ENCODE measurements at places on chromosomes 6 and 20.

GRCh38 chr6:168734523-168734922, 293.5 kb downstream of the SMOC2 start:
- no peak for DNase-seq

GRCh38 chr20:40960521-40960956, 68.1 kb upstream of the TOP1 start:
- no peak for DNase-seq

DNA sequence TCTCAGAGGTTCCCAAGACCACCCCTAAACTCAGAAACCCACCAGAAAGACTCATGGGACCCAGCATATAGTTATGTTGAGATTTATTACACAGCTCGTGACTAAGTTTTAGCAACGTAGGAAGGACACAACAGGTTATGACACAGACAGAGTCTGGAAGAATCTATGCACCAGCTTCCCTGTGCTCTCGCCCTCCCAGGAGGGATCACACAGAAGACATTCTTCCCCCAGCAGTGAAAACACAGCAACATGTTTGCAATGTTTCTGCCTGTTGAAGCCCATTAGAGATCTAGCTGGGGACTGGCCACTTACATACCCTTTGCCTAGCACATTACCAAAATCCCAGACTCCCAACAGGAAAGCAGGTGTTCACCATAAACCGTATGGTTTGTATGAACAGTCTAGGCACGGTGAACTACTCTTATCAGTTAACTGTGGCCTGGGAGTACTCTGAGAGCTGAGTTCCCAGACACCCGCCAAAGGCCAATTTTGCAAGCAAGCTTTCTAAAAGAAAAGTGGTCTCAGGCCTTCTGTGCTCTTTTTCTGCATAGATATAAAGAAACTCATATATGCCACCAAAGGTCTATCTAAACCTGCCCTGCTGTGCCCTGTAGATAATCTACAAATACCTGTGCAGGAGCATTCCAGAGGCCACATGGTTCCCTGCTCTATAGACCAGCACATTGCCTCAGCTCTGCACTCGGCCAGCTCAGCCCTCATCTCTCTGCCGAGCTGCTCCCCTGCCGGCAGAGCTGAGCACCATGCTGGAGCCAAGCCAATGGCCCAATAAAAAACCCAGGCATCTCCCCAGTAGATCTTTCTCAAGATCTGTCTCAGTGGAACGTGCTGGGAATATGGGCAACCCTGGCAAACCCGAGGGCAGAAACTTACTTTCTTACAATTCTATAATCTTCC, 69.6 kb upstream of the SMIM28 start:
- no peak for DNase-seq

- no peak for DNase-seq
These were observed 42.6 kb downstream of the OSTM1 start for GRCh38 chr6:108031968-108032367.

DNA sequence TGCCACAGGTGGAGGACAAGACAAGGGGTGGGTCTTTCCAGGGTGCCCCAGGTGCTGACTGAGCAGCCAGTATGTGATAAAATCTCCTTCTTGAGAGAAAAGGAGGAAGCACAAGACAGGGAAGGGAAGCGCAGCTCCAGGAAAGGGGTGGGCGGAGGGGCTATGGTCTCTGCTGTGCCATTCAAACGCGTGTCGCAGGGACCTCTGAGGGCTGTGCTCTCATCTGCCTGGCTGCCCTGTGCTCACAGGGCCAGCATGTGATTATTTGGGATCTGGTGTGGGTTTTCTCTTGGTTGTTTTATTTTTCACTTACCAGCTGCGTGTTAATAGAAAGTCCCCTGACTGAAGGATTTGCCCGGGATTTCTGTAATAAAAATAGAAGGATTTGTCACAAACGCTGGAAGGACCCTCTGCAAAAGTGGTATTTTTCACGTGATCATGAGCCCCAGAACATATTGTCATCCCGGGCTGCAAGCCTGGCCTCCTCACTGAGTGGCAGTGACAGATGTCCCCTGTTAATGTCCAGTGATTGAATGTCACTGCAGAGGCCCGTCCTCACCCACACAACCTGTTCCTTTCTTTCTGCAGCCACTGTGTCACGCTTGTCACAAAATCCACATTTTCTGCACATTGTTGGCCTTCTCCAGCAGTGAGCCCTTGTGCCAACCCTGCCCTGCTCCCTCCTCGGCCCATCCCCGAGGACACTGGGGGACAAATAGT, 35.0 kb upstream of the VSX1 start:
- no peak for DNase-seq

DNA sequence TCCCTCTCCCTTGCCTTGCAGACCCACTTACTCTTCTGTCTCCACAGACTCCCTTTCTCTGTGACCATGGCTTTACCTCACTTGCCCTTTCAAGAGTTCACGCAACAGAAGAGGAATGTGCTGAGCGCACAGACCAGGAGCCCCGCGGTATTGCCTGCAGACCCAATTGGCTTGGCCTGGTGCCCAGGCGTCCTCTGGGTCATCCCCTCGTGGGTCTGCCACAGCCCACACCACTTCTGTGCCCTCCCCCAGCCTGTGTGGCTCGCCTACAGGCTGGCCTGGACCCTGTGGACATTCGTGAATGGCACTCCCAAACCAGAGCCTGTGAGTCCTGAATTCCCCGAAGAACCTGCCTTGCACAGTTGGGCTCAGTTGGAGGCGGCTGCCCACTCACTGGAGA, 15.3 kb upstream of the NINL start:
- DNase-seq = no peak

GRCh38 chr20:1934156-1934555, 38.9 kb downstream of the SIRPA start:
- no peak for DNase-seq

GRCh38 chr20:32301719-32302506, 24.5 kb downstream of the KIF3B start:
- DNase-seq = no peak

DNA sequence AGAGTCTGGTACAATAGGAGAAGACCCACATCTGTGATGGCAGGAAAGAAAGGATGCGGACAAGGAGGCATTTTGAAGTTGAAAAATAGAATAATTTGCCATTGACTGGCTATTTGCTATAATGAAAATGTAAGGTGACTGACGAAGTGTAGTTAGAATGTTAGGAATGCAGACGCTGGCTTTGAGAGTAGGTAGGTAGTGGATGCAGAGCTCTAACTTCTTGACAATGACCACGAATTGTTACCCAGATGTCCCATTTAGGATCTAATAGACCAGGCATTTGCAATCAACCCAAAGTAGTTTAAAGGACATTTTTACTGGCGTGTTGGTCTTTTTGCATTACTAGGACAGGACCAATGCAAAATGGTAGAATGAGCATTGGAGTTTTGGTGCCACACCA, 14.2 kb downstream of the MLIP start:
- no peak for DNase-seq

DNA sequence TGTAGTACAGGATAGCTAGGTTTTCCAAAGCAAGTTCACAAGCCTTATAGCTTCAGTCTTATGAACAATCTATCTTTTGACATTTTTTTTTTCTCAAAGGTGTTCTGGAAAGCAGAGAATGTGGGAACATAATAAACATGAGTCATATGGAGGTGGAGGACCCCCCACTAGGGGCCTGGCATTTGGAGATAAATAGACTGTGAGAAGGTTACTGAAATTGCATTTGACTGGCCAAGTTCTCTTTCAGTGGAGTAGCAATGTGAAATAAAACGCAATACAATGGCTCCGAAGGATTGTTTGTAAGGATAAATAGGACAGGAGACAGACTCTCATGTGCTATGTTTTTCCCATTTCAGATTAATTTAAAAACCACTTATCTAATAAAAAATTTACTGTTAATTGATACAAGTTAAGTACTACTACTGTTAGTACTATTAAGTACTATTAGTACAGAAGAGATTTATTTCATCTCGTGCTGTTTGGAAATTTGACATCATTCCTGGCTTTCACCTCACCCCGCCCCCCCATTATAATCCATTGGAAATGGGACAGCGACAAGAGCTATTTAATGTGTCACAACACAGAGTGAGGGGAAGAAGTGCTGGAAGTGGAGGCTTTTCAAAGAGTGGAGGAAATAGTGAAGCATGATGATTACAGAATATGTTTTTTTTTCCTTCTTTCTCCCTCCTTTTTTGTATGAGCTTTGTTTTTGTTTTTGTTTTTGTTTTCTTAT, 122.6 kb upstream of the ID4 start:
- no peak for DNase-seq

DNA sequence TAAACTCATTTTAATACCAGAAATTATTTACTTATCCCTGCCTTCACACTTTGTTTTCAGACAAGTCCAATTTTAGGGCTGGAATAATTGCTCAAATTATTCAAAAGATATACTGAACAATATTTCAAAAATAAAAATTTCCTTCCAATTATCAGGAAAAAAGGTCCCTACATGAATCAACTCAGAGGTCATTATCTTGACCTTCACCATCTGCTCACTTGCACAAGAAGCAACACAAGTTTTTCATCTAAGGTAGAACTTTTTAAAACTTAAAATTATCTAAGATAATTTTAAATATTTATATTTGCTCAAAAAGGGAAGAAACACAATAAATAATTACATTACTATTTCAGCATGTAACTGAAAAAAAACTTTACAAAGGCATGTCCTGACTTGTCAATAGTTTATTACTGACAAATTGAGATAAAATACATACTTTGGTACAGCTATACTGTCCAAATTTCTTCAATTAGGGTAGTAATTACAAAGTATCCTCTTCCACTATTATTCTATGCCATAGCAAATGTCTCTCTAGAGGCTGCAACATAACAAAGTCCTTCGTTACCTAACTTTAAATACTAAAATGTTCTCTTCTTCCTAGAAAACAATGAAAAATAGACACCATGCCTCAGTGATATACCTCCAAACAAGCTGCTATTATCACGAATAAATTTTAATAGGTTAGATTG, 2.4 kb downstream of the CEP85L start:
- DNase-seq = no peak

DNA sequence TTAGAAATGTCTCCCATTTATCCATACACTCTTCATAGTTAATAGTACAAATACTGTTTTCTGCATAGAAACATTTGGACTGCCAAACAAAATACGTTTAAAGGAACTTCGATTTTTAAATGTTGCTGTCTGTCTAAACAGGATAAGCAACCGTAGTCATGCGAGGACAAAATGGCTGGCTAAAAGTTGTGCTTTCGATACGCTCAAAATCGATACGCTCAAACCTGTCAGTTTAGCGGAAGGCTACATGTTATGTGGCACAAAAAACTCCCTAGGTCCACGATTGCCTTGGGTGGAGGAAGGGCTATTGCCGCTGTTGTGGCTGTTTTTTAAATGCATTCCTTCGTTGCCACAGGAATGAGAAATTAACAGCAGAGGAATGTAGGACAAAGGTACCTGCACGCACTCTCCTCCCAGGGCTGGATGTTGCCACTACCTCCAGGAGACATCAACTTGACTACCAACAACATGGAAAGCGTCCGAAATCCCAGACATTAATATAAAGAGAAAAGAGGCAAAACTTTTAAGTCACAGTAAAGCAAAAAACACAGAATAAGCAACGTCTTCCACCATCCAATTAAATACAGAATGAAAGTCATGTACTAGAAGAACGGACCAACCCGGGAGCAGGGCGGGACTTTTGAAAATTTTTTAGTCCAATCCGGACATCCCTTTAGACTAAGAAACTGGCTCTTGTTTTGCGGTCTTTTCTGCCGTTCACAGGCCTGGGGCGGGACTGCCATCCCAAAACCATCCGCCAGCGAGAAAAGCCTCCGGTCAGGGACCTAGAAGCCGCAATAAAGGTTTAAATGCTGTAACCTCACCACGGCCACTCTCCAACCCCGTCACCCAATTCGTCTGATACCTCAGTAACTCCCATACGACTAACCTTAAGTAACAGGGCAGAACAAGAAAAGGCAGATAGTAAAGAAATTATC, 32.2 kb upstream of the HFE start:
- DNase-seq = peak; percentile 90
